T-helper 1 cell (primary cell): ENCODE measurements at places on chromosomes 11 and 22.

DNA sequence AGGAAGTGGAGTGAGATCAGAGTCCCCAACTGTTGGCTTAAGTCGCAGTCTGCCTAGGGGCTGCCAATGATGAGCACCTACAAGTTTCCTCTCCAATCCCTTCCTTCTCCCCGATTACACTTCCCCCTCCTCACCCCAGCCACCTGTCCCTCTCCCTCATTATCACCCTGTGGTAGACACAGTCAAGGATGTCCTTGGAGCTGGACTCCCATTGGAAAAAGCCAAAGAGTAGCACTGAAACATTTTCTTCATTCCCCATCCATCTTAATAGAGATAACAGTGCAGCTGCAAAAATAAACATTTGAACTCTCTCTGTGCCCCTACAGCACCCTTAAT, 146.2 kb downstream of the DBX1 start:
- no peak for DNase-seq

DNA sequence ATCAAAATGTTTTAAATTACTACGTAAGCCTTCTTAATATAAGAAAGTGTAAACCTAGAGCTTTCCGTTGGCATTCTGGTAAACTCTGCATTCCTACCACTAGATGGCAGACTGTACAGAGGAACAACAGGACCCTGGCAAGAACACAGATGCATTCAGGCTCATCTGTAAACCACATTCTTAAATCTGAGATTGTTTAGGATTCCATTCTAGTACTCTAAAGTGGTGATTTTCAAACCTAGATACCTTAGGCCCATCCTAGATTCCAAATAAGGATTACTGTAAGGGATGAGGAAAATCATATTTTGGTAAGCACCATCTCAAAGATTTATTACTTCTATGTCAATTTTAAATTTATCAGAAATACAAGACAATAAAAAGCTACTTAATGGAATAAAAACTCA, 26.9 kb downstream of the PICALM start:
- peak; percentile 48 for DNase-seq

DNA sequence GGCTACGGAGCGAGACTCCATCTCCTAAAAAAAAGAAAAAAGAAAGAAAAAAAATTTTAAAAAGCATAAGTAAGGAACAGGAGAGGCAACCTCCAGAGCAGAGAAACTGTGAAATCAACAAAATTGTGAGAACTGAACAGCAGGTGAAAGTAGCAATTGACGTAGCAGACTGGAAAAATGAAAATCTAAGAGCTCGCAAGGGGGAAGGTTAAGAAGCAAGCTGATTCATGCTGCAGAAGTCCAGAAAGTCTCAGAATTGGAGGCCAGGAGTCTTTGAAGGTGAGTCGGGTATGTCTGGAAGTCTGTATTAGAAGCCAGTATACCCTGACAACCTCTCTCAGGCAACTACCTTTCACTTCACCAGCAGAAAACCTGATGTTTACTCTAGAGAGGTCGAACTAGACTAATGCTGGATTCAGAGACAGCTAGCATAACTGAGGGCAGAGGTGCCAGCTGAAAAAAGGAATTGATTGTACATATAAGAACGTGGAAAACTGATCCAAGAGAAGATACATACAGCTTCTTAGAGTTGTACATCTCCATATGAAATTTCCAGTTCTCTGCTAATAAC, 161.5 kb downstream of the WNT11 start:
- DNase-seq: no peak

DNA sequence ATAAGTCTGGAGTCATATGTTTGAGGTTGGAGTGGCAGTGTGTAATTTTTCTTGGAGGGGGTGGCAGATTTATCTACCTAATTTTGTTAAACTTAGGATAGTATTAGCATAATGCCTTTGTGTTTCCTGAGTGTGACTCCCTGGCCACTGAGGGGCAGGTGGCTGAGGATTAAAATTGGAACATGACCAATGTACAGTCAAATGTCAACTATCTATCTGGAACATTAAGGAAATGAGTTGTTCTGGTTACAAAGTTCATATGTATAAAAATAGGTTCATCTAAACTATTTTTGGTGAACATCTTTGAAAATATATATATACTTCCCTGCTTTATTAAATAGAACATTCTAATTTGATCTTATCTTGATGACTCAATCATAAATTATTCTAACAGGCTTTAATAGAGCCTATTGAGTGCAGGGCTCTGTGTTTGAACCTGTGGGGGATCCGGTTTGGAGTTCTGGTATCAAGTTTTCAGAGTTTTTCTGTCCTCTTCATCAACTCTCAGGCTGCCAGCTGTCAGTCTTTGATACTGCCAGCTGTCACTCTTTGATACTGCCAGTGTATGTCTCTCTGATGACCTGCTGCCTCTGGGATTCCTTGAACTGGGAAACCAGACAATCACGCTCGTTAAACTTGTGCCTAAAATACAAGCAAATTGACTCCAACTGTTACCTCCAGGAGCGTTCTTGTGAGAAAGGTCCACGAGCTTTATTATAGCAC, 309.6 kb downstream of the METTL15 start:
- DNase-seq: no peak

GRCh38 chr22:19740586-19740985, 17.2 kb downstream of the GP1BB start:
- no peak for DNase-seq

- DNase-seq: peak; percentile 73
These were observed at the start of gene HTATIP2 for GRCh38 chr11:20363500-20364340. HTATIP2 (plus strand) TSS chr11:20363714; CDS start chr11:20364238, 524 bp downstream.

- no peak for DNase-seq
These were observed 108.5 kb downstream of the CSNK2A3 start for GRCh38 chr11:11244470-11245080.

DNA sequence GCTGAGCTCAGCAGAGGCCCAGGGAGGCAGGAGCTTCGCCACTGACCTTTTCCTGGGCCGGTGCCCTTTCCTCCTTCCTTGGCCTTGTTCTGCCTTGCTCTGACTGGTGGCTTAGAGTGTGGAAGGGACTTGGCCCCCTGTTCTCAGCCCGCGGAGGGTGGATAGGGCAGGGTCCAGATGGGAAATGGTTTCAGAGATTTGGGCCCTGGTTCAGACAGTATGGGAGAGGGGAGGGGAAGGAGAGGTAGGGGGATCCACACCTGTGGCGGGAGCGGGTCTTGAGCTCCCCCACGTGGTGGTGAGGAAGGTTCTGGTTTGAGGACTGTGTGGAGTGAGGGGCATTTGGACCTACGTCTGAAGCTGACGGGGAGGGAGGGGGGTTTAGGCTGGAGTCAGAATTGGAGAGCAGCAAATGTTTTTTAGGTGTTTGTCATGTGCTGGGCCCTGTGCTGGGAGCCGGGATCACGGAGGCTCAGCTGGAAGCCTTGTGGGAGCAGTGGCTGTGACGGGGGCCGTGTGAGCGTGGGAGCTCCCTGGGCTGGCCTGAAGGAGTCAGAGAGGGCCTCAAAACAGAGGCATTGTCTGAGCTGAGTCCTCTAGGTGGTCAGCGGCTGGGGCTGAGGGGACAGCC, 27.2 kb downstream of the SHANK3 start:
- no peak for DNase-seq

DNA sequence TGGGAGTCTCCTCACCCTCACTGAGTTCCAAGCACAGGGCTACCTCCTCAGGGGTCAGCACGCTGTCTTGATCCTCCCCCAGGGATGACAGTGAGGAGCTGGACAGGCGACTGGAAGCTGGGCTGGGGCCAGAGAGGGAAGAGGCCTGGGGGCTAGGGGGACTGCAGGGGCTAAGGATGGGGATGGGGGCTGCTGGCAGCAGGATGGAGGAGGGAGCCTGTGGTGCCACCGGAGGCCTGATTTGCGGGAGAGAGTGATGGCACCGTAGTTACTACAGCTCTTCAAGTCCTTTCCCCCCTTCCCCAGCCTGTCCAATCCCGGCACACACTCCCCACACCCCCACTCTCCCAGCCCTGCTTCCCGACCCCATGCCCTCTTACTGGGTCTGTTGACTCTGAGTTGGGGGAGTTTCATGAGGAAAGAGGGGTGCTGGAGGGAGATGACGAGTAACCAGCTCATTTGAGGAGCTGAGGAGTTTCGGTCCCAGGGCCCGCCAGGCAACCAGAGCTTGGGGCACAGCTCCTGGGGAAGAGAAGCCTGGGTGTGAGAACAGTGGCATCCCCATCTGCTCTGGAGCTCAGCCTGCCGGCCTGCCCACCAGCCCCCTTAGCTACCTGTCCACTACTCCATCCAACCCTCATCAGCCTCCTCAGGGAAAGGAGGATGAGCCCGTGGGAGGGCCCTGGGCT, 10.5 kb downstream of the ROBO4 start:
- DNase-seq: no peak

- peak; percentile 70 for DNase-seq
These were observed 34.3 kb downstream of the ETS1 start for GRCh38 chr11:128552783-128553661.

DNA sequence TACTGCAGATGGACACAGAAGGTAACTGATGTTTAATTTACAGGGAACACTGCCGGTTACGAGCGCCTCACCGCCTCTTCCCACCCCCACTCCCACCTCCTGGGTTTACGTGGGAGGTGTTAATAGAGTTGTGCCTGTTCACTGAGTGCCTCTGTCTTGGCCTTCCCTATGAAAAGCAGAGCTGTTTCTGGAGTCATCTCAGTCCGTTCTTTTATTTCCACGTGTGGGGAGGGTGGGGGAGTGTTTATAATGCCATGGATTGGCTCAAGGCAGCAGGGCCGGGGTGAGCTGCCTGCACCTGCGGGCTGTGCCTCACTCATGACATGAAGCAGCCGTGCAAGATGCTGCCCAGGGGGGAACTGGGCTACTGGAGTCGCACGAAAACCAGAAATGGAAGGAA, 322.7 kb downstream of the CADM1 start:
- no peak for DNase-seq

DNA sequence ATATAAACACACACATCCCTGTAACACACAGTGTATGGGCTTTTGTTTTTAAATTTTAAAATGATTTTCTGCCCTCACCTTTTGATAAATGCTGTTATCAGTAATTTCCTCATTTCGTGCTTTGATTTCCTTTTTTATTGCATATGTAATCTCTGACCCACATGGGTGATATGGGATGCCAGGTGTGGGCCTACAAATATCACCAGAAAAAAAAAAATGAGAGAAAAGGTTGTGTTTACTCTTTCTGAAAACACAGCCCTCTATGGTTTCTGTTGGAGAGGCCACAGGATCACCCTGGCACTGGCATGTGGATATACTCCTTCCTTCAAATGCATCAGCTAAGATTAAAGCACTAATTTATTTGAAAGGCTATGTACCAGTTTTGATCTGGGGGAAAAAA, 17.0 kb downstream of the DRD2 start:
- no peak for DNase-seq

- DNase-seq: no peak
These were observed 3.5 kb downstream of the KRTAP5-10 start for GRCh38 chr11:71568704-71569349.

GRCh38 chr11:127345819-127346459, 345.4 kb upstream of the KIRREL3 start:
- DNase-seq: no peak
